ENCODE measurements at places on chromosomes 4 and X.

- DNase-seq, result peak; percentile 2
Observed at GRCh38 chr4:139131209-139131870, 45.7 kb downstream of the ELF2 start.

- DNase-seq, result no peak
Observed at GRCh38 chr4:84218031-84218430, 281.1 kb downstream of the NKX6-1 start.

- DNase-seq, result no peak
Observed at GRCh38 chr4:80094191-80094590, 21.2 kb upstream of the ANTXR2 start.

DNA sequence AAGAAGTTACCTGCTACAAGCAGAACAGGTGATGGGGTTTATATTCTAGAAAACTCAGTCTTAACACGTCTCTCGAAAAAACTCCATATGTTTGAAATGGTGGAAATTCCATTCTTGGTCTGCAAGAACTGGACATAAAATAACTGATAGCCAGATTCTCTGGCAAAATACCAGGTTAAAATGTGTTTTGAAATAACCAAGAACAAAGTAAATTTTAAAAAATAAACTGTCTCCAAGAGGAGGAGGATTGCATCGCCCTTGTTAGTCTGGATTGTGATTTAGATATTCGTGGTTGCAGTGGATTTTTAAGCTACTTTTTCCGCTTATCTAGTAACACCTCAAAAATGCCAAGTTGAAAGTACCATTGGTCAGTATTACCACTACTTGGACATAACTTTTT is 40.8 kb downstream of the CENPU start:
- no peak for DNase-seq

DNA sequence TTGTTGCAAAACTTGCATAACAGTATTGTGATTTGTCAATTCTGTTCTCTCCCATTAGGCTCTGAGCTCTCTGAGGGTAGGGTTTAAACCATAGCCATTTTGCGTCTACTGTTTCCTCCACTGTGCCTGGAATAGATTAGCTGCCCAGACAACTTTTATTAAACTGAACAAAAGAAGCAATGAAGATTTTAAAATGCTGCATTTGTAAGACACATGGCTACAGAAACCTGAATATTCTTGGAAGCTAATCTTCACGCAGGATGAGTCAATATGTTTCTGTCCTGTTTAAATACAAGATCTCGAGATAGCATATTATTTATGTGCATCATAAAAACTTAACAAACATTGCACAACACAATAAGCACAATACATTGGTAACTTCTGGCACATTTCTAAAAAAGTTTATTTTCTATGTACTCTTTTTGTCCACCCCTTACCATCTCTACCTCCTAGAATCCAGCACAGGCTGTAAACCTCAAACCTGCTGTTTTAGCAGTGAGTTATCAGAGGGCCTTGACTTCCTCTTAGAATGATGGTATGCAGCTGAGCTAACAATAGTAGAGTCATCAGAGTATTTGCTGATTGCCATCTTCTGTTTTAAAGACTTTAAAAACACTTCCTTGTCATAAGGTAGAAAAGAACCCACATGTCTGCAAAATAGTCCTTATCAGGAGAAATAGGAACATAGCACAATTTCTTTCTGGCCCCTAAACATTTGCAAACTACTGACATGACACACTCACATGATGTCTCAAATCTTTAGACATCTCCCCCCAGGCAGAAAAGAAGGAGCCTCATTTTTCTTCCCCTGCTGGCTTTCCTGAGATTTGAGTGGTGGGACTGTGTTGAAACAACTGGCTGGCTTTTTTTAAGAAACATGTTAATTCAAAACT is 10.6 kb upstream of the CCNG2 start:
- peak; percentile 53 for DNase-seq

DNA sequence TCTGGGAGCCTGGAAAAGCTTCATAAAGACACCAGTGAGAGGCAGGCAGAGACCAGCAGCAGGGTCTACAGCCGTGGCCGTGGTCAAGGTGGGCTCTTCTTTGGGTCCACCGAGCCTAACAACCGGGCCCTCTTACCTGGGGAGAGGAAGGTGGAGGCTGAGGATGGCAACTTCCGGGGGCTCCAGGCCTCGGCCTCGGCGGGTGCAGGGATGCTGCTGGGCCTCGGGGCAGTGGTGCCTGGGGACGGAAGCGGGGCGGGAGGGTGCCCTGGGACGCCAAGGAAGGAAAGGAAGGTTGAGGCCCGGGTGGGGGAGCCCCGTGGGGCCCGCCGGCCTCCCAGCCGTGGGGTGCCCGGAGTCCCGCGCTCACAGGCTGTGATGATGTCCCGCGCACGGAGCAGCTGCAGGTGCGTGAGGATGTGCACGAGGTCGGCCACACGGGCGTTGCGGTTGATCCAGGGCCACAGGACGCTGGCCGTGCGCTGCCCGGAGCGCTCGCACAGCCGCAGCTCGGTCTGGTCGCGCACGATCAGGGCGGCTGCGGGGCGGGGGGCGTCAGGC is 561 bp downstream of the IRAK1 start:
- DNase-seq, result peak; percentile 62

GRCh38 chr4:101910786-101911373 is 120.3 kb downstream of the BANK1 start:
- DNase-seq, result peak; percentile 1

DNA sequence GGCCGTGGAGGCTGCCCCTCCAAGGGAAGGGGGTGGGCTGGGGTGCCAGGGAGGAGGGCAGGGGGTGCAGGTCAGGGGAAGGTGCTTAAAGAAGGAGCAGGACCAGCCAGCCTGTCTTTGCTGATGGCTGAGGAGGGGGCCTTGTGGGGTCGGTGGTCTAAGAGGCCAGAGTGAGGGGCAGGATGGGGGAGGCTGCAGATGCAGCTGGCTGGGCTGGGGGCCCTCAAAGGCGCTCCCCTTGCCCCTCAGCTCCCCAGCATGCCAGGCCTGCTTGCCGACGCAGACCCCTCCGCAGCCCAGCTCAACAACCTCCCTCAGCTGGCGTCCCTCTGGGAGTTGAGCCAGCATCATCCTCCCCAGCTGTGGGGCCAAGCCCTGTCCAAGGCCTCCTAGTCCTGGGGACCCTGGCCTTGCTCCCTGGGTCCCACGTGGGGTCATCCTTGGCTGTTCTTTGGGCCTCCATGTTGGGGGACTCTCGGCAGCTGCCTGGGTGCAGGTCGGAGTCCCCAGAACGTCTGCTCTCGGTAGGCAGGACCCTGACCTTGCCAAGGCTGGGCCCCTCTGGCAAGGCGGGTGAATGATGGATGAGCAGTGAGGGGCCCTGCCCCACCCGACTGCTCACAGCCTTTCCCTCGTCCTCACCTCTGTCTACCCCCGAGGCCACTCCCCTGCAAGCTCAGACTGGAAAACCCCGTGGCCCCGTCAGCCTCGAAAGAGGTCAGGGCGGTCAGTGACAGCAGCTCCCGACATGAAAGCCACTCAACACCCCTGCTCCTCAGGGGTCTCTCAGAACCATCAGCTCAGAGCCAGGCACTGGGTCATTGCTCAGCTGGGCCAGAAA is 119.4 kb downstream of the FAM53A start:
- no peak for DNase-seq

GRCh38 chr4:60400593-60400992 is 799.5 kb upstream of the ADGRL3 start:
- DNase-seq, result no peak

DNA sequence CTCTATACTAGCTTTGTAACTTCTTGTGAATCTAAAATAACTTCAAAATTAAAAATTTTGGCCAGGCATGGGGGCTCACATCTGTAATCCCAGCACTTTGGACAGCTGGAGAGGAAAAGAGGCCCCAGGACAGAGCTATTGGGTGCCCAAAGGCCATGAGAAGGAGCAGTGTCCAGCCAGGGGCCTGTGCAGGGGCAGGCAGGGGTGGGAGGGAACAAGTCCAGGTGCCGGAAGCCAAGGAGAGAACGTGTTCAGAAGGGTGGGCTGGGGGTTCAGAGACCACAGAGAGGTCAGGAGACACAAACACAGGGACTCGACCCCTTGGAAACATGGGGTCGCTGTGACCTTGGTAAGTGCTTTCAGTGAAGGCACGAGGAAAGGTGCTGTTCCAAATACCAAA is 138.9 kb downstream of the EVC2 start:
- no peak for DNase-seq

GRCh38 chr4:149889991-149890390 is 74.3 kb upstream of the IQCM start:
- DNase-seq, result no peak

DNA sequence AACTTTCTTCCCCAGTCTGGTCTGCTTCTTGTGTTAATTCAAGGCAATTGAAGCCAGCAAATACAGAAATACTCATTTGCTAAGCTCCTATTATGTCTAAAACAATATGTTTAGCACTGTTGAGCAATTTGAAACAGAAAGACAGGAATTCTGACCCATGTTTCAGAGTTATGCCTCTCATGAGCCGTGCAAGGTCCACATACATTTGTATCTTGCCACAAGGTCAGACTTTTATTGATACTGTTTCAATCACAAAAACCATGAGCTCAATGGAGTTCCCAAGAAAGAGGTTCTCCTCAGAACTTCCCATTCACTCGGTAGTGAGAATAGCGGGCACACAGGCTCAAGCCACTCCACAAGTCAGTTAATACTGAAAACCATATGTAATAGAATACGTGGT is 47.6 kb upstream of the SPRY1 start:
- no peak for DNase-seq

- no peak for DNase-seq
Observed at GRCh38 chr4:87224141-87224923, 3.9 kb upstream of the KLHL8 start.

DNA sequence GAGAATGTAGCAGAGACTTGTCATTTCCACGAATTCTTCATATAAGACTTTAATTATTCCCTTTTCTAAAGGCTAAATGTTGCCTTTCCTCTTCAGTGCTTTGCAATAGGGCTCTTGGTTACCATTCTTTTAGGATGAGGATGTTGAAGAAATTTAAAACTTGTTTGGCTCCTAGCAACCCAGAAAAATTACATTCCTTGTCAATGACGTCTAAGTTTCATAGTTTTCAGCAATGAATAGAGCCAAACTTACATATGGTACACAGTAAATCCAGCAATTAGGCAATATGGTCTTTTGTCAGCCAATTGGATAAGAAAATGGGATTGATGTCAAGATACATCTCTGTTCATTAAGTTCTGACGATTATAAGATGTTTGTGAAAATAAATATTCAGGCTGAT is 1639.6 kb upstream of the PCDH10 start:
- DNase-seq, result no peak

DNA sequence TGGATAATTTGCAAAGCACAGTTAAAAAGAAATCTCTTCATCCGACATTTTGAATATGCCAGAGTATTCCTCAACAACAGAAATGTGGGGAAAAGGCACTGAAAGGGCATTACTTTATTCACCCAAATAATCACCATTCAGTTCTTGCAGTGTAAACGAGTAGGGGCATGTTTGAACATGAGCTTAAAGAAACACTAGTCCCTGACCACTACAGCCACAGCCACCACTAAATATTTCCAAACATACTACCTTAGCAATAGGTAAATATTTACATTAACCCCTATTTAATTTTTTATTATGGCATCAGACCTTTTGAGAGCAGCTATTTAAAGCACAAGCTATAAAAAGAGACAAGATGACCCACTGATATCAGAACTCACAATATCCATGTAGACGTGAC is 27.6 kb downstream of the MCF2 start:
- peak; percentile 5 for DNase-seq

- no peak for DNase-seq
Observed at GRCh38 chr4:24798036-24798610, 2.8 kb downstream of the SOD3 start.

GRCh38 chr4:180751009-180751408 is 1492.2 kb upstream of the TENM3 start:
- no peak for DNase-seq

GRCh38 chr4:37978248-37978924 is 18.2 kb downstream of the PTTG2 start:
- peak; percentile 71 for DNase-seq

DNA sequence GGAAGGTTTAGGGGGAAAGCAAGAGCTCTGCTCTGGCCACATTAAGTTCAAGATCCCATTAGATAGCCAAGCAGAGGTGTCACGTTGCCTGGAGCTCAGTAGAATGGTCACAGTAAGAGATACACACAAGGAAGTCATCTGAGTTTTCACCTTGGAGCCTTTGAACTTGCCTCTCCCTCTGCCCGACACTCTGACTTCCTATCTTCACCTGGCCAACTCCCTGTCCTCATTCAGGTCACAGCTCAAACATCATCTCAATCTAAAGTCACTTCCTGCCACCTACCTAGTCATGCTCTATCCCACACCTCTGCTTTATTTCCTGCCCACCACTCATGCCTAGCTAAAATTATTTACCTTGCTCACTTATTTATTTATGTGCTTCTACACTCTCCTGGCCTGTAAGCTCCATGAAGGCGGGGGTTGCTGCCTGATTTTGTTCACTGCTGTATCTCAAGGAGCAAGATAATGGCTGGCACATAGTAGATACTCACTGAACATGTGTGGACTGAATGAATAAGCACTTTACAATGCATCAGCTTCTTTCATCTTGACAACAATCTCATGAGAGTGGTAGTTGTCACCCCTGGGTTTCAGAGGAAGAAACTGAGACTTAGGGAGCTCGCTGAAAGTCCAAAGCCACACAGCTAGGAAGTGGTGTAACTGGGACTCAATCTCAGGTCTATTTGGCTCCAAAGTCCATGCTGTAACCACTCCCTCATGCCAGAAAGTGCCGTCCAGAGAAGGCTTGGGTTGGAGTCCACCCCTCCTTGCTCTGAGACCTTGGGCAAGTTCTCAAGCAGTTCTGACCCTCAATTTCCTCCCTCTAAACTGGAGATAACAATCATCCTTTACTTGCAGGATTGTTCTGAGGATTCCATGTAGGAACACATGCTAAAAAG is 40.3 kb downstream of the EFNB1 start:
- peak; percentile 37 for DNase-seq

- DNase-seq, result no peak
Observed at GRCh38 chr4:105934386-105934785, 39.1 kb downstream of the NPNT start.

- DNase-seq, result no peak
Observed at GRCh38 chr4:61771056-61771455, 570.9 kb downstream of the ADGRL3 start.

DNA sequence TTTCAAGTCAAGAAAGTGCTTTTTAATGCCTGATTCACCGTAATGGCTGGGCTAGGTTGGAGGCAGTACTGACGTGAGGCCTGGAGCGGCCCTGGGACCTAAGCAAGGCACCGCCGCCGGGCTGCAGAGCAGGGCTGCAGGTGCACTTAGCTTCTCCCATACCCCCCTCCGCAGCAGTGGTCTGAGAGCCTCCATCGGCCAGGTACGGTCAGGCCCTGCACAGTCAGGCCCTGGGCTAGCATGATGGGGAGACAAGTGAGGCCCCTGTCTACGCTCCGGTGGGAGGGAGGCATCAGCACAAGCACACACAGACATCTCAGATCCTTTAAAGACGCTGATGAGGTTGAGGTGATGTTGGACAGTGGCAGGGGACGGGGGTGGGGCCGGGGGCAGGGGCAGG is 4.7 kb downstream of the MAEA start:
- DNase-seq, result no peak
